Aorta (tissue), 5 donors: ENCODE measurements at places on chromosomes 5 and 9. TPM values are rescaled to one million over a fixed set of nuclear protein-coding genes. Genes with fewer than 3 reads are reported as not detected.

PRSS3 gene
- not detected for total RNA-seq

FAM153A gene
- total RNA-seq = 1.0 TPM

DNA sequence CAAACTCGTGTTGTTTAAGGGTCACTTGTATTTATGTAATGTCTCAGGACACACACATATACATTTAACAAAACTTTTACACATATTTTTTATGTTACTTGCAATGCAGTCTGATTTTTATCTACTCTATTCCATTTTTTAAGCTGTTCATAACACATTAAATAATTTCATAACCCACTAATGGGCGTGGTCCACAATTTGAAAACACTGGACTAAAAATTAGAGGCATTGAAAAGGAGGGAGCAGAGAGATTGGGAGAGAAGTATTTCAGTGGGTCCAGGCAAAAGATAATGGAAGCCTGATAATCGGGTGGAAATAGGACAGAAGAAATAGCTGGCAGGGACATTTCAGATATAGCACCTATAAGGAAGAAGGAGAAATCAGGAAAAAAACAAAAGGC is 597.3 kb upstream of the CLINT1 start:
- DNase-seq = no peak
- peaks cover 2% of the 10 kb centered on the region for H3K4me1 ChIP-seq
- H3K36me3 ChIP-seq = no peaks in the 10 kb centered on the region
- no peak overlapping the region for H3K27ac ChIP-seq
- H3K4me3 ChIP-seq = no peak overlapping the region

HMMR gene
- not detected for total RNA-seq

DNA sequence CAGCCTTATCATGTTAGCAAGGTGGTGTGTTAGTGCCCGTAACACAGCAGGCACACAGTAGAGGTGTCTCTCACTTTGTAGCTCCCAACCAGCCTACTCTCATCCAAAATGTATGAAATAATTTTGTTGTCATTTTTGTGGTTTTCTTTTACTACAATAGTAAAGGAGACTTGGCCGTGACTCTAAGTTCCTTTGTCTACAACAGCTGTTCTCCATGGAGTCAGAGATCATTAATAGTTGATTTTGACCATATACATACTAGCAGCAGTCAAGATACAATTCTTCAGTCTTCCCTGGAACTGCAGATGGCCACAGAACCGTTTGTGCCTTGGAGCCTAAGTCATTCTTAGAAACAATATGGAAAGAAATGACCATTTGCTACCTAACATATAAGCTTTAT is 567.1 kb downstream of the TLR4 start:
- DNase-seq = no peak
- H3K4me1 ChIP-seq = no peaks in the 10 kb centered on the region
- no peak overlapping the region for H3K4me3 ChIP-seq
- no peak overlapping the region for H3K27ac ChIP-seq

GRCh38 chr5:16579142-16579847 is 37.5 kb downstream of the RETREG1 start:
- no peaks in the 10 kb centered on the region for H3K27me3 ChIP-seq
- H3K36me3 ChIP-seq = no peaks in the 10 kb centered on the region
- no peak overlapping the region for H3K4me3 ChIP-seq
- DNase-seq = no peak
- H3K27ac ChIP-seq = no peak overlapping the region
- peaks cover 2% of the 10 kb centered on the region for H3K4me1 ChIP-seq

- H3K4me1 ChIP-seq = no peaks in the 10 kb centered on the region
- no peaks in the 10 kb centered on the region for H3K36me3 ChIP-seq
- no peak overlapping the region for H3K27ac ChIP-seq
- no peak overlapping the region for H3K4me3 ChIP-seq
Observed at GRCh38 chr5:39863926-39864552, 439.3 kb upstream of the DAB2 start.

- DNase-seq = no peak
- no peaks in the 10 kb centered on the region for H3K4me1 ChIP-seq
- H3K4me3 ChIP-seq = no peak overlapping the region
- H3K36me3 ChIP-seq = no peaks in the 10 kb centered on the region
Observed at GRCh38 chr5:179054876-179055275, 5.3 kb upstream of the ZNF354C start.

- no peaks in the 10 kb centered on the region for H3K36me3 ChIP-seq
- no peaks in the 10 kb centered on the region for H3K27me3 ChIP-seq
- H3K4me3 ChIP-seq = no peak overlapping the region
Observed at GRCh38 chr5:137635521-137635921, 100.4 kb downstream of the KLHL3 start.

DNA sequence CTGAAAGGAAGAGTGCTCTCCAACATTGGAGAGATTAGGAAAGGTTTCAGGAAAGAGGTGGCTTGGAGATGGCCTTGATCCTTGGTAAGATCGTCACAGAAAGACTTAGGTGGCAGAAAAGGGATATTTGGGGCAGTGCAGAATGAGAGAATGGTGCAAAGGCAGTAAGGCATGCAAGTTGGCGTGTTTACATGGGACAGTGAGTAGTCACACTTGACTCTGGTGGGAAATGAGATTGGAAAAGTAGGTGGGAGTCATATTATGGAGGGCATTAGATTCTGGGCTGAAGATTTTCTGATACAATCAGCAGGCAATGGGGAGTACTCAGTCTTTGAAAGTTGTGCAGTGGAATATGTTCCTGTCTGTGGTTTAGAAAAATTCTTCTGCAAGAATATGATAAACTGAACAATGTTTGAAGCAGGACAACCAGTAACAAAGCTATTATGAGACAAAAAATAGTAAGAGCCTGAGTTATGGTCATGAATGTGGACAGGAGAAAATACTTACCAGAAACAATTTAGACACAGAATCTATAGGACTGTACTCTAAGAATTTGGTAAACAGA is 76.2 kb upstream of the ANKRD55 start:
- H3K4me3 ChIP-seq = no peak overlapping the region
- no peak for DNase-seq
- no peaks in the 10 kb centered on the region for H3K36me3 ChIP-seq
- no peaks in the 10 kb centered on the region for H3K4me1 ChIP-seq
- H3K27ac ChIP-seq = no peak overlapping the region

GRCh38 chr5:112684121-112684520 is 53.6 kb upstream of the APC start:
- H3K27me3 ChIP-seq = no peaks in the 10 kb centered on the region
- no peak for DNase-seq
- H3K36me3 ChIP-seq = no peaks in the 10 kb centered on the region
- peak overlapping the region; percentile 98 for H3K27ac ChIP-seq

- DNase-seq = no peak
- H3K27me3 ChIP-seq = no peaks in the 10 kb centered on the region
- H3K27ac ChIP-seq = no peak overlapping the region
- no peak overlapping the region for H3K4me3 ChIP-seq
Observed at GRCh38 chr5:119280380-119280779, 75.4 kb upstream of the TNFAIP8 start.

DNA sequence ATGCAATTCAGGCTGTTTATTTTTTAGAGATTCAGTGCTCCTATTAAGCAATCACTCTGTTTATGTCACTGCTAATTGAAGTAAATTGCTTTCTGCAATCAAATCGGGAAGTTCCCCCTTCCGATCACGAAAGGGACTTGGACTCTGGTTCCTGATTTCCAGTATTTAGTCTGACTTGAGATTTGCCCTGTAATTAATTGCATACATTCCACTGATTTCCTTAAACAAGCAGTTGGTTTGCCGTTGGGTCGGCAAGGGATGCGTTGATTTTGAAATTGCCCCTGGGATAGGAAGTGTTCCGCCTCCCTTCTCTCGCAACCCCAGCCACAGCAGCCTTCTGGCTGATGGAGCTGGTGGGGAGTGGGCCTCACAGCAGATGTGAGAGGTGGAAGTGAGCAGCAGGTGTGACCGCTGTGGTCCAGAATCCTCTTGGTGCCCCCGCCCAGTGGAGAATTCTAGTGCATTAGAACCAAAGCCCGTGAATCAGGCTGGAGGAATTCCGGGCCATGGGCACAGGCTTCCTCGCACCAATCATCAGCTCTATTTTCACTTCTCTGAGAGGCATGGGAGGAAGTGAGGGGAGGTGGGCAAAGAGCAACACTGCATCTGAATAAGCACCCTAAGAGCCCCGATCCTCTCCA is 102.5 kb downstream of the SPRY4 start:
- H3K4me1 ChIP-seq = no peaks in the 10 kb centered on the region
- no peak overlapping the region for H3K27ac ChIP-seq
- no peaks in the 10 kb centered on the region for H3K27me3 ChIP-seq
- H3K36me3 ChIP-seq = no peaks in the 10 kb centered on the region
- H3K4me3 ChIP-seq = no peak overlapping the region
- no peak for DNase-seq

DNA sequence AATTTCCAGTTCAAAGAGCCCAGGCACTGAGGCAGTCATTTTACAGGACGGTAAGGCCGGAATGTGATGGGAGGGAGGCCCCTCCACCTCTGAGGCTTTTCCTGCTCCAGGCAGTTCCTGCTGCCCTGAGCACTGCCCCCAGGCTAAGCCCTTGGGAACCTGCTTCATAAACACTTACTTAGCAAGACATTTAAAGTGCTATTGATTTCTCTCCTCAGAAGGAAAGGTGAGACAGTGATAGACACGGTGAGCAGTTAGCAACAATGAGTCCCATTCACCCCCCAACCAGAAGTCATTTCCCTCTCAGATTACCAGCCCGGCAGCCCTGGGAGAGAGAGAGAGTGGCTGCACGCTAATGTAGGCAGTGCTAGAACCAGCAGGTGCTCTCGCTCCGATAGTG is 462.5 kb downstream of the SPOCK1 start:
- H3K36me3 ChIP-seq = no peaks in the 10 kb centered on the region
- H3K27me3 ChIP-seq = no peaks in the 10 kb centered on the region
- no peaks in the 10 kb centered on the region for H3K4me1 ChIP-seq
- no peak overlapping the region for H3K4me3 ChIP-seq
- no peak for DNase-seq

FOCAD gene
- 30.4 TPM for total RNA-seq

GRCh38 chr9:126756876-126757415 is 47.9 kb upstream of the ZBTB43 start:
- H3K4me1 ChIP-seq = no peaks in the 10 kb centered on the region
- no peak for DNase-seq
- H3K4me3 ChIP-seq = no peak overlapping the region
- H3K36me3 ChIP-seq = no peaks in the 10 kb centered on the region
- H3K27me3 ChIP-seq = peaks cover 2% of the 10 kb centered on the region

DNA sequence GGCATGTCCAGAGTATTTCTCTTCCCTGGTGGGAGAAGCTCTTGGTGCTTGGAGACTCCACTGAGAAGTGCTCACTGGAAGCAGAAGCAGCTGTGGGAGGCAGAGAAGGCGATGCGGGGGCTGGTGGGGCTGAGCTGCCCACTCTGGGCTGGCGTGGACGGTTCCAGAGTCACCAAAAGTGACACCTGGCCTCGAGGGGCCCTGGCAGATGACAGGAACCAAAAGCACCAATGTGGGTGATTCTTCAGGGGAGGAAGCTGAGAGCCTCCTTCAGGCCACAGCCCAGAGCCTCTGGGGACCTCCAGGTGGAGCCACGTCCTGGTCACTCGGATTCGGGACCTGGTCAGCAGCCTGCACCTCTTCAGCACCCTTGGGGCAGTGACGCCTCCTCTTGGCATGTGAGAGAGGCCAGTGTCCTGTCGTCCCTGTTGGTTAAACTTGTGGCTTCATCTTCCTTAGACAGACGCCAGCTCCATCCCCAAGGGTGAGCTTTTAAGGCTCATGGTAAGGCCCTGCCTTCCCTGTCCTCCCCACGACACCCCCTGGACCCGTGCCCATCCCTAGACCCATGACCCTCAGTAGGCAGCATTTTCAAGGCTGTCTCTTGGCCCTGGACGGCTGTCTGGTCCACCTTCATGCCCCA is 78.7 kb upstream of the IRX4 start:
- no peaks in the 10 kb centered on the region for H3K4me1 ChIP-seq
- H3K27me3 ChIP-seq = no peaks in the 10 kb centered on the region
- H3K27ac ChIP-seq = no peak overlapping the region
- DNase-seq = no peak

SLC25A46 gene
- 28.7 TPM for total RNA-seq

DNA sequence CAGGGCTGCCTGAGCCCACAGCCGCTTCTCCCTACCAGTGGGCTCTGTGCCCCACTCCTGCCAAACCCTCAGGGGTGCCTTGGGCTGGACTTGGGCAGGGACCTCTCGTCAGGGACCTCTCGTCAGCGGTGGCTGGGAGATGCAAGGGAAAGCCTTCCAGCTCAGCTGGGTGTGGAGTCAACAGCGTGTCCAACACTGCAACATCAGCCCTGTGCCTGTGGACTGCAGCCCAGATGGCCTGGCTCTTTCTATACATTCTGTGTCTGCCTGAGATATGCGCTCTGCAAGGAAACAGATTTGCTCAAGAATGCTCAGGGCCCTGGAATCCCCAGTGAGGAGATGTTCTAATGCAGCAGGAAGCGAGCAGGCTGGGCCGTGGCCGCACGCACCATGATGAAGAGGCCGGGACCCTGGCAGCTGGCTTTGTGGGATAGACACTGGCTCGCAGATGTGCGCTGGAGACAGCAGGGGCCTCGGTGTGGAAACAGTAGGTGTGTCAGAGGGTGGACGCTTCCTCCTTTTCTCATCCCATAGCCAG is 85.0 kb upstream of the COL5A1 start:
- no peaks in the 10 kb centered on the region for H3K4me1 ChIP-seq
- no peaks in the 10 kb centered on the region for H3K36me3 ChIP-seq
- peak; percentile 71 for DNase-seq
- H3K27ac ChIP-seq = no peak overlapping the region
- H3K27me3 ChIP-seq = no peaks in the 10 kb centered on the region
- H3K4me3 ChIP-seq = no peak overlapping the region

DNA sequence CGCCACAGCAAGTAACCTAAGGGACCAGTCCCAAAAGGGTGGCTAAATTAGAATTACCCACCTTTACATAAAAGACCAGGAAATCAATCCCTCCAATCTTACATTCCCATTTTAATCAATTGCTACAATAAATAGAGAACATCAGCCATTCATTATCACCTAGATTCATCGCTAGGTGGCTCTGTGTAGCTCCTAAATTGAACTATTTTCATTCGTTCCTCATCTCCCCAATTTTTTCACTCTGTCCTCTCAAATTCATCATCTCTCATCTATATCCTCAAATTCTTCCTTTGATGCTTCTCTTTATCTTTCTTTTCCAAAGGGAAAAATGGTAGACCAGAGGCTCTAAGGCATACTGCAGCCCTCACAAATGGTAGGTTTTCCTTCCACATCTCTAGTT is 108.2 kb upstream of the TNC start:
- no peaks in the 10 kb centered on the region for H3K4me1 ChIP-seq
- no peak for DNase-seq
- no peak overlapping the region for H3K27ac ChIP-seq
- H3K36me3 ChIP-seq = no peaks in the 10 kb centered on the region
- H3K27me3 ChIP-seq = no peaks in the 10 kb centered on the region
- no peak overlapping the region for H3K4me3 ChIP-seq

DNA sequence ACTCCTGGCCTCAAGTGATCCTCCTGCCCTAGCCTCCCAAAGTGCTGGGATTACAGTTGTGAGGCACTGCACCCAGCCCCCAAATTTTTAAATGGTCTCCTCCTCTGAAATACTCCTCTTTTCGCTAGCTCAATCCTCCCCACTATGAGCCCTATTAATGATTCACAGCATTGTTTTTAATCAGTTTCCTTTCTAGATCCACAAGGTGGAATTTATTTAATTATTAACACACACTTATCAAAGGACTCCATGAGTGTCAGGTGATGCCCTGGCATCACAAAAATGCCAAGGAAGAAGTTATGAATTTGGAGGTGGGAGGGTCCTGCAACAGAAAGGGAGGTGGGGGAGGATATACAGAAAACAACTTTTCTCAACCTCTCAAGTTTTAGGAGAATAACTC is 806.5 kb downstream of the PRELID2 start:
- H3K27me3 ChIP-seq = no peaks in the 10 kb centered on the region
- H3K4me1 ChIP-seq = no peaks in the 10 kb centered on the region
- H3K27ac ChIP-seq = no peak overlapping the region
- no peak for DNase-seq
- H3K4me3 ChIP-seq = no peak overlapping the region

GRCh38 chr9:137460363-137461315 is 1.5 kb upstream of the NSMF start:
- no peaks in the 10 kb centered on the region for H3K4me1 ChIP-seq
- no peaks in the 10 kb centered on the region for H3K27me3 ChIP-seq
- DNase-seq = peak; percentile 53
- H3K27ac ChIP-seq = no peak overlapping the region
